ENCODE measurements at places on chromosomes 11 and 22.

DNA sequence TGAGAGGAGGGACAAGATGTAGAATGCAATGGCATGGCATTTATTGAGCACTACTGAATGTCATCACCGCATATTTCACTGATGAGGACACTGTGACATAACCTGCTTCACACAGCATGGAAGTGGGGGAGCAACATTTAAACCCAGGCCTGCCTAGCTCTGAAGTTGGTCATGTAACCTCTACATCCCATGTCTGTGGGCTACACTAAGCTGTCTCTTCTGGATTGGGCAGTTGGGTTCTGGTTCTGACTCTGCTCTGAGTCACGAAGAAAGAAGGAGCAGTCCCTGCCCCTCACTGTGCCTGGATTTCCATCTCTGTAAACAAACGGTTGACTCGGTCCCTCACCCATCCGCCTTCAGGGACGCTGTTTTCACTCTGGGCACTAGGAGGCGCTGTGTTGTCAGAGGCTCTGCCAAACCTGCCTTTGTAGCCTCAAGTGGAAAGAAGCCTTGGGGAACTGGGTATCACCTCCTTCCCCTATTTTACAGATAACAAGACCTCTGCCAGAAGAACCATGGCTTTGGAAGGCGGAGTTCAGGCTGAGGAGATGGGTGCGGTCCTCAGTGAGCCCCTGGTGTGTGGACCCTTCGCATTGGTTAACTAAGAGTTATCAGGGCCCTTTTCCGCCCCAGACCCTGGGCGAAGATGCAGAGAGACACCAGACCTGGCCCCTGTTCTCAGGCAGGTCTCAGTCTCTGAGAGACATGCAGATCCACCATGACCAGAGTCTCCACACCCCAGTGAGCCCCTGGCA, 12.7 kb upstream of the ARHGEF17 start:
- peak; percentile 84 for DNase-seq

DNA sequence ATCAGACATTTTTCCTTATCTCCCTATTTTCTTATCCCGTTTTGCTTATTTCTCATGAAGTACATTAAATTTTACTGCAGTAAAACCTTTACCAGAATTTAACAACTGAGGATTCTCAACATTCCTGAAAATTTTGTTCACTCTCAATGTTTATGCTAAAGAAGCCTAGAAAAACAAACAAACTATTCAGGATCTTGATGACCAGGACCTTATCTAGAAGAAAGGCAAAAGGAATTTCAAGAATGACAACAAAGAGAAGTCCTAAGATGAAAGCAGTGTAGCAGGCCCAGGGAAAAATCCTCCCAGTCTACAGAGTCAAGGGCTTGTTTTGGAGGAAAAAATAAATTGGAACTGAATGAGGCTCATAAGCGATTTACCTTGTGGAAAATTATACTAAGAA, 283.3 kb upstream of the ARHGAP42 start:
- no peak for DNase-seq

- peak; percentile 60 for DNase-seq
Observed at GRCh38 chr11:125165111-125165842, 726 bp downstream of the PKNOX2 start.

- DNase-seq: no peak
Observed at GRCh38 chr11:35179466-35180135, 40.6 kb downstream of the CD44 start.

DNA sequence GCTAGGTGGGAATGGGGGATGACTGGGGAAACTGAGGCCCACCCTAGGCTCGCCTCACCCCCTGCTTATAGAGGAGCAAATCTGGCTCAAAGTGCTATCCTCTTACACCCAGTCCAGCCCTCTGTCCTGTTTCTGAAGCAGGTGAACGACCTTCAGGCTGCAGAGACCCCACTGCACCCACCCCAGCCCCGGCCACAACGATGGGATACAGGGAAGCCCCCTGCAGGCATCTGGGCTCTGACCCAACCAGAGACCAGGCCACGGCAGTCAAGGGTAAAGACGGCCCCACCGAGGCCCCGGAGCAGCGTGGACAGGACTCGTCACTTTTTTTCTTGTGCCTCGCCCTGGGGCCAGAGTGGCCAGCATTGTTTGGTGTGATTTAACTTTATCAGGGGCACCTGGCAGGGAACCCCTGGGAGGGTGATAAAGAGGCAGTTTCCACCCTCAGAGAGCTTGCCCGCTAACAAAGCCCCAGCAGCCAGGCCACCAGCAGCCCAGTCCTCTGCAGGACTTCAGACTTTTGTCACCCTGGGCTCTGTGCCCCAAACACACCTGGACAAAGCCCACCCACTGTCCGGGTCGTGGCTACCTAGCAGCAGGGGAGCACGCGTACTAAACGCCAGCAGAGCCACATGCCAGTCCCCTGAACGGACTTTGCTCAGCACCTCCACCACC, 612.6 kb downstream of the TBC1D22A start:
- DNase-seq: no peak

DNA sequence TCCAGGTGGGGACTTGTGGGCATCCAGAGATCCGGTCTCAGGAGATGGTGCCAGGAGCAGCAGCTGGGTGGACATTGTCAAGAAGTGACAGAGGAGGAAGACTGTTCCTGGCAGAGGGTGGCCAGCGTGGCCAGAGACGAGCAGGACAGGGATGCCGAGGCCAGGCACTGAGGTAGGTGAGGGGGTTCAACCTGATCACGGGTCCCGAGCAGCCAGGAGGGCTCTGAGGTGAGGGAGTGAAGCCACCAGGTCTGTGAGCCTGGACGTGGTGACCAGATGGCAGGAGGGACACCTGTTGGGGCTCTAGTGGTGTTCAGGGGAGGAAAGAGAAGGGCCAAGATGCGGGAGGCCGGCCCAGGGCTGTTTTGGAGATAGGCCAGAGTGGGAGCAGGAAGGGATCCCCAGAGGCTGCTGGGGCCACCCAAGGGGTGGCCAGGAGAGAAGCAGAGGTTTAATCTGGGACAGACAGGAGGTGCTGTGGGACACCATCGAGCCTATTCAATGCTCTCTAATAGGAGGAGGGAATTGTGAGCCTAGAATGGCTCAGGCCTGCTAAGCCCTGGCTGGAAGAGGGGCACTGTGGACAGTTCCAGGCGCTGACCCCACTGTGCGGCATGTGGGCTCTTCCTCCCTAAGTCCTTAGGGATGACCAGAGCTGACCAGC, 6.3 kb downstream of the PPM1F start:
- DNase-seq: no peak

GRCh38 chr11:33690290-33691065, 10.1 kb downstream of the C11orf91 start:
- DNase-seq: no peak

GRCh38 chr11:19076744-19077589, 16.4 kb upstream of the MRGPRX2 start:
- peak; percentile 72 for DNase-seq

DNA sequence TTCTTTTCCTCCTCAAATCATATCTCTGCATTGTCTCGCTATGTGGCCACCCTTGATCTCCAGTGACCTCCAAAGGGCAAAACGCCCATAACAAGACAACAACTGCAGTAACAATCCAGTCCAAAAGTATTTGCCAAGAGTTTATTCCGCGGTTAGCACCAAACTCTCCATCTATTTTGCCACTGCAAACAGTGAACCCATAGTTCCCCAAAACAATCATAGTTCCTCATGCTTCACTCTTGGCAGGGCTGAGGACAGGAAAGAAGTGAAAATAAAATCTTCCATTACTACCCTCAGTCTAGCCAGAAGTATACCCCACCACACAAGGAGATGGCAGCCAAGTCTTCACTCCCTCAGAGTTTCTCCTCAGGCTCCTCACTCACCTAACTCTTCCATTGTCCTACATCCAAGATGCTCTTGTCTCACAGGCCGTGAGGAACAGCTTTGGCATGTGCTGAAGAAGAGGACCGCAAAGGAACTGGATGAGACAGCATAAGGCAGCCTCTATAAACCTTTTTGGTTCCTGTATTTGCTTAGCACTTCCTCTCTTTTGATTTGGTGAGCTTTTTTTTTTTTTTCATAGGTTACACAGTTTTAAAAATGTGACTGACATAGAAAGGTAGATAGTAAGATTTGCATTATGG, at the start of gene LPXN:
TSS of gene LPXN (minus strand) at position 480 of the 644 bp plus-strand sequence. CDS start at position 396, 84 bp downstream.
- peak; percentile 10 for DNase-seq

- no peak for DNase-seq
Observed at GRCh38 chr11:19589567-19590260, 122.9 kb upstream of the NAV2 start.

DNA sequence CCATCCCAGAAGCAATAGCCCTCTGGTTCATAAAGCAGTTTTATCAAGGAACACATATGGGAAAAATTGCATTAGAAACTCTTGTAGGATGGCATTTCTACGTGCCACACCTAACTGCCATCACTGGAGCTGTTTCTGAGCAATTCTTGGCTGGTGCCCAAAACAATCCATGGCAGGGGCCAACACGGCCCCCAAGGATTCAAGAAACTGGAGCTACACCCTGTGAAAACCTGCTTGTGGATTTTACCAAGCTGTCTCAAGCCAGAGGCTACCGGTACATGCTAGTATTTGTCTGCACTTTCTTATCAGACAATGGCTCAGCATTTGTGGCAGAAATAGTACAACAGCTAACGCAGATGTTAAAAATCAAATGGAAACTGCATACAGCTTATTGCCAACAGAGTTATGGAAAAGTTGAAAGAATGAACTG, 42.4 kb upstream of the GLYAT start:
- DNase-seq: no peak

GRCh38 chr11:28559492-28559891, 451.3 kb downstream of the METTL15 start:
- DNase-seq: no peak

- DNase-seq: no peak
Observed at GRCh38 chr11:8586805-8587204, 7.2 kb downstream of the STK33 start.

GRCh38 chr11:120180551-120181232, 30.1 kb upstream of the OAF start:
- DNase-seq: no peak

DNA sequence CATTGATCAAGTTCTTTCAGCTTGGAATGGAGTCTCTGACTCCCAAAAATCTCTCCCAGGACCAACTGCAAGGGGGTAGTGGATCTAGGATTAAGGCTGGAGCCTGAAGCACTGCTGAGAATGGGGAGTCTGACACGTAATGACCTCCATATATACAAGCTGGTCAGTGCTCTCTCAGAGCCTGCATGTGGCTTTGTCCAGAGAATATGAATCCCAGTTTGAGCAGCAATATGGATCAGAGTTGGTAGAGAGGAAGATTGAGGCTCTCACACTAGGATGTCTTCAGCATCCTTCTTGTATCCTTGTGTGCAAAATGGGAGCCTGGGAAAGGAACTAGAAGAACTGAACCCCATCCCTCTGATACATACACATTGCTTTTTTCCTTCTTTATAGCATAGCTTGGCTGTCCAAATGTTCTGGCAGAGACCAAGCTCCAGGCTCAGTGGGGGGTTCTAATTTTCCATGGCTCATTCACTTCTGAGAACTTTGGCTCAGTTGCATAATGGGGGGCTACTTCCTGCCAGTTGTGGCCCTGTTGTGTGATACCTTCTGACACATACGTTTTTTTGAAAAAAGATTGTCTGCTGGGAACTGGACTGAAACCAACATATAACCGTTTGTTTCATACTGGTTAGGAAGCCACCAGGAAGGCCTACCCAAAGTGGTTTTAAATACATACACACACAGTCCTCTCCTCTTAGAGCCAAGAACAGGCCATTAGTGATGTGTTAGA, 138.2 kb downstream of the ETS1 start:
- peak; percentile 48 for DNase-seq

GRCh38 chr22:49582181-49582580, 245.5 kb downstream of the BRD1 start:
- DNase-seq: no peak

- DNase-seq: no peak
Observed at GRCh38 chr11:134542401-134543165, 130.5 kb upstream of the B3GAT1 start.

DNA sequence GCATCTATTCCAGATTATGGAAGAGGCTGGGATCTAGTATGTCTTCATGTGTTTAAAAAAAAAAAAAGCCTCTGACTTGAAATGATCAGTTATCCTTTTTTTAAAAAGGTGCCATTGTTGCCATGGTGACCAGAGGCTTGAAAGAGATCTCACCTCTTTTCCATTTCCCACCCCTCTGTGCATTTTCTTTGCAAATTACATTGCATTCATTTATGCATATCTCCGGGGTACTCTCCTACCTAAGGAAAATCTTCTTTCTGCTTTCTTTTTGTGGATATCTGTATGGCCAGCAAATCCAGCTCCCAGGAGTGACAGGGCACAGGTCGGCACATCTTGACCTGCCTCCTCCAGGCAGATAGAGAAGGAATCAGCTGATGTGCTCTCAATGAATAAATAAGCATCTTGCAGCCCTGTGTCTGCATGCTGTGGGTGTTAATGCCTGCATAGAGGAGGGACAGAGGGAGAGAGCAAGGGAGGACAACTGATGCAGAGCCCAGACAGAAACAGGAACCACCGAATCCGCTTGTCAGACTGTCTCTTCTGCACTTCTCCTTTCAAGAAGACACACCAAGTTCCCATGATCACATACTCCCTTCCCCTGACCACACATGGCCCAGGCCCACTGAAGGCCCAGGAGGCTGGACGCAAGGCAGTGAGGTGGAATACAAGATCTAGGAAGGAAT, 50.9 kb downstream of the CWC15 start:
- DNase-seq: no peak

- DNase-seq: no peak
Observed at GRCh38 chr11:24005202-24005876, 491.5 kb upstream of the LUZP2 start.

DNA sequence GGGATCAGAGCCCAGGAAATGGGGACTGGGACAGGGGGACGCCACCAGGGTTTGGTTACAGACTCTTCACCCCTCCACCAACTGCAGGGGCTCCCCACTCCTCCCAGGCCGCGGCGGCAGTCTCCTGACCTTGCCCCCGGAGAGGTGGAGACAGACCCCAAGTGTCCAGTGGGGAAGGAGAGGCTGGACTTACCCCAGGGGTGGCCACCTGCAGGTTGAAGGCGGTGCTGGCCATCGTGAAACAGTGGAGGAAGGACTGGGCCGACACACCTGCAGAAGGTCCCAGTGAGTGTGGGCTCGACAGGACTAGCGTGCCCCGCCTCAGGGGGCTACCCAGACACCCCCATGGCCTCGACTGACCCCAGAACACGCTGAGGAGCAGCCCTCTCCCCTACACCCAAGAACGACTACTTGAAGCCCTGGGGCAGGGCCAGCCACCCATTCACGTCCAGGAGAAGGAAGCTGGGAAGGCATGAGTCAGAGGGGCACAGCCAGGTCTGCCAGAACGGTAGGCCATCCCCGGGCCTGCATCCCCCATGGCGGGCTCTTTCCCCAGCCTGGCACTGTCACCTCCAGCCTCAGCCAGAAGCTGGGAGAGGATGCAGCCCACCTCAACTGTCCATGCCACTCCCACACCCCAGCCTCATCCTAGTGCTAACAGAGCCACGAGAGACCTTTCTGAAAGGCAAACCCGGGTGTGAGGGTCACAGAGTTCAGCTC, 2.3 kb downstream of the GATD1 start:
- no peak for DNase-seq

DNA sequence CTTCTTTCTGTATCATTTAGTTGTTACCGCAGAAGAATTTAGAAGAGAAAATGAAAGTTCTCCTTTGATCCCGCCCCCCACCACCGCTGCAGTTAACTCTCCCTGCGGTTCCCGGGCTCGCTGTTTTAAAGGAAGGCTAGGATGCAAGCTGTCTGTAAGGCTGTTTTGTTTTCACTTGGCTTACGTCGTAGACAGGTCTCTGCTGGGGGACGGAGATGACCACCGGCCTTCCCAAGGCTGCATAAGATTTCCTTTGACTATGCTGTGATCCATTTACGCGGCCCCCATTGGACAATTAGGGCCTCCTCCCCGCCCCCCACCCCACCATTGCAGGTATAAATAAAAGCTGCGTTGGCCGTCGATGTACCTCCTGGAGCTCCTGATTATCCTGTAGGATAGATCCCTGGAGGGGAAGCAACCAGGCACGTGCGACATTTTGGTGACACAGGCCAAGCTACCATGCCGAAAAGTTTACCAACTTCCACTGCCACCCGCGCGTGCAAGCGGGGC, 1.4 kb upstream of the CPT1A start:
- DNase-seq: peak; percentile 89

Data from DMS53 (cell line).